ENCODE measurements at places on chromosomes 6 and 20.

DNA sequence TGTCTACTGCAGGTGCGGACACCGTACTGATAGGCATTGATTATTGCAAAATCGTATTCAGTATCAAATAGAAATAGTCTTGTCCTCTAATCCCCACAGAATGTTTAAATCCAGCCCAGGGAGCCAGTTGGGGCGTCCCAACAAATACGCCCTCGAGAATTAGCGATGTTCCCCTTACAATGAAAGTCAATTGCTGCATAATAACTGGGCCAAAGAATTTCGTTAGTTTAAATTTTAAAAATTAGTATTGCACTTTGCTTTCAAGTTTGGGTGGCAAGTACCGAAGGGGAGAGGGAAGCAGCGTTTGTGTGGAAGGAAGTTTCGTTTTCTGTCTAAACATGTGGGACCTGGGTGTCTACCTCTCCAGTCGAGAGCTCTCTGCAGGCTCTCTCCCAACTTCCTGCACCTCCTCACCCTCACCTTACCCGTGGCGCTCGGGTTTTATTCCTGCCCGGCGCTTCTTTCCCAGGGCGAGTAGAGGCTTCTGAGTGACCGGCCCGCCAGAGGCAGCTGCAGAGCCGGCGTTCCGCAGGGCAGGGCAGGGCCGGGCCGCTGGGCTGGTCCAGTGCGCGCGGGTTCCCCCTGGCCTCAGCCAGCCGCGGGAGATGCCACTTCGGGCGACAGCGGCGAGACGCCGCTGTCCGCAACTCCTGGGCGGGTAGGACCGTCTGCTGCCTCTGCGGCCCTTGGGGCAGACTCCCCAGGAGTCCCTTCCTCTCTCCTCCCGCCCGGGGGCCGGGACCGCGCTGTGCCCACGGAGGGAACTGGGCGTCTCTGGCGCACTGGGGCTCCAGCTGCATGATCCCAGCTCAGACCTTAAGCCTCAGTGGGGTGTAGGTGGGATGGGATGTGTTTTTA is 862 bp upstream of the TFAP2C start:
- no peak for DNase-seq

GRCh38 chr6:142716097-142716496 is 228.9 kb downstream of the HIVEP2 start:
- DNase-seq = no peak

GRCh38 chr20:51768759-51769517 is 748 bp upstream of the ATP9A start:
- DNase-seq = no peak

DNA sequence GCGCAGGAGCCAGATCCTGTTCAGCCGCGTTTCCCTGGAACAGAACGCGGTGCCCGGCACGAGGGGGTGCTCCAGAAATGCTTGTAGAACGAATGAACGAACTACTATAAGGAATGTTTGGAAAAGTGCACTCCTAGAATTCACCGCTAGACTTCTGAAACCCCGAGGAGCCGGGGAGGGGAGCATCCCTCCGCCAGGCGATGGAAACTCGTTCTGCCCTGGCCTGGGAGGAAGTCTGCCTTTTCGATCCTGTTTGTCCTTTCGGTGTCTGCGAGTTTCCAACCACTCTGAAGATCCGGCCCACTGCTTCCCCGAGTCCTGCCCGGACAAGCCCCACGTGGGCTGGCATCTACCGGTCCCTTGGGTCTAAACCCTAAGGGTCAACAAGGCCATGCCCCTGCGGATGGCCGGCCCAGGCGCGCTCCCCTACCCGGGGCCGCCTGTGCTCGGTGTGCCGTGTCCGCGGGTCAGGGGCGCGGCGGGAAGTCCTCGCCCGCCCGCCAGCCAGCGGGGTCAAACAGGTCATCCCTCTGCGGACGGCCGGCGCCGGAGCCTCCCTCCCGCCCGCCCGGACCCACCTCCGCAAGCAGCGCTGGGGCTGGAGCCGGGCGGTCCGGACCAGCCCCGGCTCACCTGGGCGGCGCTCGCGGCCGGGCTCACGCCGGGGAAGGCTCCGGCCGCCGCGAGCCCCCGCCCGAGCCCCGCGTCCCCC is 526 bp downstream of the SULF2 start:
- no peak for DNase-seq

DNA sequence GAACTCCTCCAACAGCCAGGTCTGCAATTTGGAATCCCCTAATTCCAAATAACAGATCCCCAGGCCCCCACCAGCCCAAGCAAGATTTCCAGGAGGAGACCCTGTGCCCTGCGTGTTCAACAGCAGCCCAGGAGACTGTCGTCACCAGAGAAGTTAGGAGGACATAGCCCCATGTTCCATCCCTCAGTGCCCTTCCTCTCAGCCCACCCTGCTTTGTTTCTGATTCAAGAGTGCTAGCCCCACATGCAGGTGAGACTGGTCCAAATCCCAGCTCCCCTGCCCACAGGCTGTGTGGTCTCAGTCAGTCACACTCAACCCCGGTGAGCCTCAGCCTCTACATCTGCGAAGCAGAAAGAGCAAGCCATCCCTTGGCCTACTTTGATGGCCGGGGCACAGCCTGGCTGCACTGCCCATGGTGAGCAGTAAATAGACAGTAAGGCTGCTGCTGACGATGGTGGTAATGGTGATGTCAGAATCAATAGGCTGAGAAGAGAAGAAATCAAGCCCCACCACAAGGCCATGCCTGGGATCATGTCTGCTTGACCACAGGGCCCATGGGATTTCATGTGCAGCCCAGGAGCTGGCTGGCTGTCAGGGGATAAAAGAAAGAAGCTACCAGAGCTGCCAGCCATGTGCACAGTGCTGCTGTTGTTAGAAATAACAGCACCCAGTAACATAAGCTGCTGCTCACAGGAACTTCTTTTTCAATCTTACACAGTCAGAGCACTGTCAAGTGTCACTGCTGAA is 51.5 kb upstream of the NXT1 start:
- no peak for DNase-seq

- DNase-seq = no peak
Measured at GRCh38 chr6:135148889-135149288, 32.2 kb upstream of the MYB start.

- no peak for DNase-seq
Measured at GRCh38 chr20:29497261-29497671, 1760.2 kb upstream of the DEFB115 start.

DNA sequence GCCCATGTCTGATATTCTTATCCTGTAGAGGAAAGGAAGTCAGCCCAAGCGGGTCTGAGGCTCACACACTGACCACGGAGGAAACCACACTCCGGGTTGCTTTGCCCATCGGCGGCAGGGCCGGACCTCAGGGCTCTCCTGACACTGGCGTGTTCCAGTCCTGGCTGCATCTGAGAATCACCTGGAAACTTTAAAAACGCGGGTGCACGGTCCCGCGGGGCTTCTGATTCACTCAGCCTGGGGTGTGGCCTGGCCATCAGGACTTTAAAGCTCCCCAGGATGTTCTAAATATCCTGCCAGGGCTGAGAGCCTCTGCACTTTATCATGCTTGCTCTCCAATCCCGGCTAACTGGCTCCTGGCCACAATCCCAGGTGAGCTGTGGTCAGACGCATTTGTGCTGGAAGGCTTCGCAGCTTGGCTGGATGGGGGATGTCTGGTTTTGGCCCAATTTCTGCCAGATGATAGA is 47.7 kb upstream of the DACT2 start:
- DNase-seq = no peak

DNA sequence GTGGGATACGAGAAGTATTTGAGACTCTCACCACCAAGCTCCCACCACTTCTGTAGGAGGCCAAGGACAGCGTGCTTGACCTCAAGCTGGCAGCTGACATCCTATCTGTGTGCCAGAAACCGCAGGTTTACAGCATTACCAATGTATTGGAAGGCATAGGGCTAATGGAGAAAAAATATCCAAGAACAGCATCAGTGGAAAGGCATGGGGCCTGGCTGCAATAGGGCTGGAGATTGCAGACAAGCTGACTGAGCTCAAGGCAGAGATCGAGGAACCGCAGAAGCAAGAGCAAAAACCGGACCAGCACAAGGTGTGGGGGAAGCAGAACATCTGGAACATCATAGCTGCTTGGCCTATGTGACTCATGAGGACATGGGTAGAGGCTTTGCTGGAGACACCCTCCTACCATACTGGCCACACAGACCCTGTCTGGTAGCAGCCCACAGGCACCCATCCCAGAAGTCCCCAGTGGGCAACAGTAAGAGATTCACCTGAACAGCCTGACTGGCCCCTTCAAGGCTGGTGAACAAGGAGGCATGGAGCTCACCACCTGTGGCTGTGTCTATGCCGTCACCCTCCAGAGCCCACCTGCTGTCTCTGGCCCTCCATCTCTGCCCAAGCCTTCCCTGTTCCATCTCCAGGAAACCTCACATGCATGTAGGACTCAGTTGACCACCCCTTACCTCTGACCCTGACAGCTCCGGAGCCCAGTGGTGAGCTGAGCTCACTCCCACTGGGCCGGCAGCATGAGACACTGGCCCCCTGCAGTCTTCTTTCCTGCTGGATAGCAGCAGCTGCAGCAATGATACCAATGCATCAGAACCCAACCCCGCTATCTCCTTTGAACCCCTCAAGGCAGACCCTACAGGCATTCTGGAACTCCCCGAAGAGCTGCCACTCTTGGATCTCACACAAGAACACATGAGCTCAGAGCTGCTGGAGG is 171.1 kb downstream of the KIF6 start:
- no peak for DNase-seq

- no peak for DNase-seq
Measured at GRCh38 chr20:25251558-25251957, 3.7 kb downstream of the PYGB start.

GRCh38 chr20:38126932-38127621 is 38.0 kb downstream of the TGM2 start:
- DNase-seq = peak; percentile 51

- no peak for DNase-seq
Measured at GRCh38 chr6:156821707-156822106, 44.5 kb downstream of the ARID1B start.

DNA sequence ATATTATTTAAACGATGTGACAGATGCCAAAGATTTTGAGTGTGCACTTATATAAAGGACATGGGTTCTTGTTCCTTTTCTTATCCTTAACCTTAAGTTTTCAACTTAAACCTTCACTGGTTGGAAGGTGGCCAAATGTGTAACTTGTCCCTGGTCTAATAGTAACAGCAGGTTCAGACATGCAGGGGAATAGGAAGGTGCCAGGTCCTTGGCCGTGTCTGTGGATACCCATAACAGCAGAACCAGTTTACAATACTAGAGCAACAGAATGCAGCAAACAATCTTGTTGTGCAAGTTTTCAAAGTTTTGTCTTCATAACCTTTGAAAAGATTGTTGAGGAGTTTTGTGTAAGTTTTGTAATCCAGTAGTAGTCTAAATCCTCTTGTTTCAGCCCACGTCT is 4.4 kb downstream of the MYB start:
- no peak for DNase-seq

GRCh38 chr6:134193536-134194498 is 124.1 kb downstream of the SGK1 start:
- DNase-seq = no peak

DNA sequence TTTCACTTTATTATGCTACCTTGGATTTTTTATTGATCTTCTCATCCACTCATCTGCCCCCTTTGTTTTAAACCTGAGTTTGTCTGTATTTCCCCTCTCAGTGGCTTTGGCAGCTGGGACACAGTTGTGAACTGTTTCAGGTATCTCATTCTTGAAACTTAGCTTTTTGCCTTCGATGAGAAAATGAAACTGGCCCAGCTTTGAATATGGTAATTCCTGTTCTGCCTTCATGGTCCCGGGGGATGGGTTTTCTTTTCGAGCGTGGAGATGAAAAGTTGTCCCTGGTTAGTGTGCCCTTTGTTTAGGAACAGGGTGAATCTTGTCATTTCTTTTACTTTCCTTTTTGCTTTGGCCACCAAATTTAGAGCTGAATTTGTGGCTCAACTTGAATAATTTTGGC is 25.6 kb downstream of the DHX35 start:
- DNase-seq = no peak

DNA sequence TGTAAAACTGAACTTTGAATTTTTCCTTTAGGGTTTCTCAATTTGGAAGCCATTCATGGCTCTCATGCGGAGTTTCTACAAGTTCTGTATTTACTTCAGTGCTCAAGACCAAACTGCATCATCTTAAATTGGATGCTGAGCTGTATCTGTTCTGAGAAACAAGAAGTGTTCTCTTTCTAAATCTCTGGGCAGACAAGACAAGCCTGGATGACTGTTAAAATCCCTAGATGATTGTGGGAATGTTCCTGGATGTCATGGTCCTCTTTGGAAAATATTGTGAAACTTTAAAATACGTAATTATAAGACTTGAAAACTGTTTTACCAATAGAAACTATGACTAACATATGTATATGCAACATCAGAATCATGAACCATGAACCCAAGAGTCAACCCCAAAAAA is 6.2 kb upstream of the GCM1 start:
- no peak for DNase-seq

GRCh38 chr6:136930528-136930927 is 8.4 kb downstream of the SLC35D3 start:
- no peak for DNase-seq

GRCh38 chr6:159446340-159446739 is 246.7 kb downstream of the SOD2 start:
- DNase-seq = no peak

DNA sequence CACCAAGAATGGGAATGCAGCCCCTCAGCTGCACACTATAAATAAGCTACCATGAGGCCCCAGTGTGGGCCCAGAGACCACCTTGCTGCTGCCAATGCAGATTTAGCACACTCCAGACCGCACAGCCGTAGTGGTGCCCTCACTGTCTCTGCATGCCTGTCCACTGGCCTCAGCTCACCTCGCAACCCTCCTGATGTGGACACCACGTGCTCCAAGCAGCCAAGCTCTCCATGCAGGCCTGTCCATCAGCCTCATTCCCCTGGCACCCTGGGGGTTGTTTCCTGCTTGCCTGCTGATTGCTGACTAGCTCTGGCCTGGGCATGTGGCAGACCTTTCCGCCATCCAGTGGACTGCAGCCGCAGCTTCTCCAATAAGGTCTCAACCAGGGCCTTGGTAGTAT is 36.2 kb downstream of the ZBTB9 start:
- no peak for DNase-seq

DNA sequence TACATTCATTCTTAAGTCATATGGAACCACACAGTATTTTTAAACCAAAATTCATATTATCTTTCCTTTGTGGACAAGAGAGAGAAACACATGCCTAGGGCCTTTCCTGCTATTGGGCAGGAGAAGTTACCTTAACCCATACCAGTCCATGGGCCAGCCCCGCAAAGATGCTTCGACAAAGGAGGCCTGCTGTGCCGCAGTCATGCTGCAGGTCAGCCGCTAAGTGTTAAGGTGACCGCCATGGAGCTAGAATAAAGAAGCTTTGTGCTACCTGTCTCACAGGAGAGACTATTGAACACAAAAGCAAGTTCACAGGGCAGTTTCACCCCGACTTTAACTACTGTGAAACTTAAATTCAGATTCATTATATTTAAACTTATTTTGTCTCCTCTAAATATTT is 62.3 kb upstream of the TMEM181 start:
- DNase-seq = no peak

DNA sequence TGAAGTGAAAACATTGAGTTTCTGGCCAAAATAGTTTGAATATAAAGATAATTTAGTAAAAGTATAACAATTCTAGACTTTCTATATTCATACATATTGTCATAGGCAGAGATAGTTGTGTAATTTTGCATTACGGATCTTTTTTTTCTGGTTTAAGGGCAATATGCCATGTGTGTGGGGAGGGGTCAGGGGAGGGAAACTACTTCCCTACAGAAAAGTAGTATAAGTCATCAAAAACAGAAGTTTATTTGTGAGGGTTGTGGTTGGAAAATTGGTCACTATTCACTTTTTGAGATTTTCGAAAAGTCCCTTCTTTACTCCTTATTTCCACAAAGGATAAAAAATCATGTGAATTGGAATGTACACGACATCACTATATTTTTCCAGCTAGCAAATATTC is 288.2 kb upstream of the PREP start:
- DNase-seq = no peak

GRCh38 chr6:78492351-78493017 is 374.9 kb upstream of the IRAK1BP1 start:
- no peak for DNase-seq
